ENCODE measurements at places on chromosomes 7 and 10. TPM values are rescaled to one million over a fixed set of nuclear protein-coding genes. Genes with fewer than 3 reads are reported as not detected.
A peak's percentile ranks its signal among the peaks of the same experiment; 100 is the strongest.

Gene GPRIN2
- total RNA-seq, result 9.1 TPM

Gene ADAP1
- 12.8 TPM for total RNA-seq

Gene CREM
- 415 TPM for total RNA-seq

Gene ZNF394
- 17.3 TPM for total RNA-seq

DNA sequence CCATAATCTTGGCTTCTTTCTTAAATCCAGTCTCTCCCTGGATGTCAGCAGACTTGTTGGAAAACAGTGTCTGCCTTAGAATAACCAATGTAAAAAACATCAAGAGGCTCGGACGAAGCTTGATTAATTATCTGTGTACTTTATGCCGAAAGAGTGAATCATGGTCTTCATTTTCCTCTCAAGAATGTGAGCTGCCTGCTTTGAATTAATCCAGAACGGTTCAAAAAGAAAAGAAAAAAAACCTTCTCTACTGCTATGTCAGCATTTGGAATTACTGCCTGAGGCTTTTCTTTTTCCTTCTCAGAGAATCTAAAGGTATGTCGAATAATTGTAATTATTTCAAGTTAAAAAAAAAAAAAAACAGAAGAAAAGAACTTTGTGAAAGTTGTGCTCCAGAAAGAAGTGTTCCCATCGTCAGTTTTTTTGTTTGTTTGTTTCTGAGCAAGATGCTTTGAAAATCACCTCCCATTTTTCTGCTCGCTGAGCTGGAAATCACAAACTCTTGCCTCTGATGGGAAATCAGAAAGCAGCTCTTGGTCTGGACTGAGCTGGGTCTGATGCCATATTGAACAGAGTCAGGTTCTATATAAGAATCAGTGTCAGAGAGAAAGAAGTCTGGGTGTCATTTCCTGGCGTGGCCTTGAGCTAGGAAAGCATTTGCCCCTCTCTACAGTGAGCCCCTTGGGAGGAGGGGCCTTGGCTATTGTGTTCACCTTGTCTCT, 20.2 kb downstream of the PLPP4 start:
- no peak for DNase-seq

DNA sequence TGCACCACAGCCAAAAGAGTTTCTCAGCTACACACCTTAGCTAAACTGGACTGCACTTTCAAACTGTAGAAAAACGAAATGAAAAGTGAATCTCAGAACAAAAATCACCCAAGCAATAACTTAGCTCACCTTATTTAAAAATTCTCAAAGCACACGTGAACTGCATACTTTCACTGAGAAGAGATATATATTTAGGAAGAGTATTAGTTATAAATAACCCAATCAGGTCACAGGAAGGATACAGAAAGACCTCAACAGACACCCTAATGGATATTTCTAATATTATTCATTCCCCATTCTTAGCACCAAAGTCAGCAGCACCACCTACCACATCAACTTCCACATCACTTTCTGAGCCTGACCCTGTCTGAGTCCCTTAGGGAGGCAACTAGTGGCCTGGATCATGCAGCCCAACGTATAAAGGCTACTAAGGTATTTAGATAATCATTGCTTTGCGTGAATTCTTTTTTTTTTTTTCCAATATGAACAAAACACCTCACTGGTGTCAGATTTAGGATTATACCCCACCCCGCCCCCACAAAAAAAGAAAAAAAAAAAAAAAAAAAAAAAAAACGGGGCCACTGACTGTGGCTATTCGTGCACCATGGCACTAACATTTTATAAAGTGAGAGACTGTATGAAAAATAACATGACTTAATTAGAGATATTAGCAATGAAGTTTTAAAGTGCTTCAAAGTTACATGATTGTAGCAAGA, 2.6 kb downstream of the ABI1 start:
- DNase-seq, result peak; percentile 12

DNA sequence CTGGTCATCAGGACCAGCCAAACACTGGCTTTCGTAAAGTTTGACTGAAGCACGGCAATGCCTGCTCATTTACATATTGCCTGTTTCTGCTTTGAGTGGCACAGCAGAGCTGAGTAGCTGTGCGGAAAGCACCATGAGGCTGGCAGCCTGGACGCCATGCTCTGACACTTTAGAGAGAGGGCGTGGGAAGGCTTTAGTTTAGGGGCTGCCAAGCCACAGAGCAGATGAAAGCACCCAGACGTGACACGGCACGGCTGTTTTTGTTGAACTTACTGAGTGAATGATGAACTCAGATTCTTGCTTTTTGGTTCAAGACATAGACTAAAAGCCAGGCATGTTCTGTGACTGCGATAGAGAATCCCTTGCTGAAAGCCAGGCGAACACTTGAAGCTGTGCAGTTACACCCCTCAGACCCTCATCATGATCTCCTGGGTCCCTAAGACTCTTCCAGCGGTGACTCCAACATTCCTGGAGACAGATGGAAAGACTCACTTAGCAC, 182.1 kb downstream of the ZMYND11 start:
- peak; percentile 84 for DNase-seq
